ENCODE measurements at places on chromosomes 5 and 9.

- DNase-seq, result peak; percentile 30
Measured at GRCh38 chr5:39076757-39077728, 2.8 kb upstream of the RICTOR start.

- DNase-seq, result no peak
Measured at GRCh38 chr9:6630502-6631206, 14.9 kb downstream of the GLDC start.

GRCh38 chr5:155983954-155984353 lies 343.0 kb upstream of the SGCD start:
- DNase-seq, result peak; percentile 18

DNA sequence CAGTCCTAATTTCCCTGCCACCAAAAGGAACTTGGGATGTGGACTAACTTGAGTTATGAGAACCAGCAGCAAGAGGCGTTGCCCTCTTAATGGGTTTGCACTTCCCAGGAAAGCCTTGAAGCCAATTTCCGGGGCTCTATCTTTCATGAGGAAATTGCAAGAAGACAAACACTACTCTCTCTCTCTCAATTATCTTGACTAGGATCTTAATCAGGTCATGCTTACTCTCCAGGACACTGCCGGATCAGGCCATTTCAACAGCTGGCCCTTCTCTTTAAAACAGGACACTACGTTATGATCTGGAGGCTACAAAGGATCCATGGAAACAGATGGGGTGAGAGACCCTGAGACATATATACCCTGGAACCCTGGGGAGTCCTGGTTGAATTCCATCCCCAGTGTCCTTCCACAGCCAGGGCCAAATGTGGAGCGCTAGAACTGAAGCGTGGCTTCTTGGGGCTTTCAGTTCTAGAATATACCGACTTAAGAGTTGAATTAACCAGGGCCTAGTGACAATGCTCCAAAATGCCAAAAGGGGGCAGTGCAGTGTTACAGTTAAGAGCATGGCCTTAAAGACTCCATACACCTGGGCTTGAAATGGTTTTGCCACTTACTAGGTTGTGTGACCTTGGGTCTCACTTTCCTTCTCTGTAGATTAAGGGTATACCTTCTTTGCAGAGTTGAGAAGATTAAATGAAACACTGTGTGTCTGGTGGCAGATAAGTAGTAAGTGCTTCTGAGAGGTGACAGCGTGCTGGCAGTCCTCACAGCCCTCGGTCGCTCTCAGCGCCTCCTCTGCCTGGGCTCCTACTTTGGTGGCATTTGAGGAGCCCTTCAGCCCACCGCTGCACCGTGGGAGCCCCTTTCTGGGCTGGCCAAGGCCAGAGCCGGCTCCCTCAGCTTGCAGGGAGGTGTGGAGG lies 21.1 kb downstream of the FAM219A start:
- DNase-seq, result peak; percentile 47

- DNase-seq, result no peak
Measured at GRCh38 chr5:44663991-44664710, 144.6 kb upstream of the MRPS30 start.

Measured in astrocyte (in vitro differentiated cells and primary cell).